ENCODE measurements at places on chromosomes 4 and X.
A peak's percentile ranks its signal among the peaks of the same experiment; 100 is the strongest.

- DNase-seq, result no peak
Observed at GRCh38 chrX:41796046-41796445, 72.1 kb downstream of the GPR82 start.

DNA sequence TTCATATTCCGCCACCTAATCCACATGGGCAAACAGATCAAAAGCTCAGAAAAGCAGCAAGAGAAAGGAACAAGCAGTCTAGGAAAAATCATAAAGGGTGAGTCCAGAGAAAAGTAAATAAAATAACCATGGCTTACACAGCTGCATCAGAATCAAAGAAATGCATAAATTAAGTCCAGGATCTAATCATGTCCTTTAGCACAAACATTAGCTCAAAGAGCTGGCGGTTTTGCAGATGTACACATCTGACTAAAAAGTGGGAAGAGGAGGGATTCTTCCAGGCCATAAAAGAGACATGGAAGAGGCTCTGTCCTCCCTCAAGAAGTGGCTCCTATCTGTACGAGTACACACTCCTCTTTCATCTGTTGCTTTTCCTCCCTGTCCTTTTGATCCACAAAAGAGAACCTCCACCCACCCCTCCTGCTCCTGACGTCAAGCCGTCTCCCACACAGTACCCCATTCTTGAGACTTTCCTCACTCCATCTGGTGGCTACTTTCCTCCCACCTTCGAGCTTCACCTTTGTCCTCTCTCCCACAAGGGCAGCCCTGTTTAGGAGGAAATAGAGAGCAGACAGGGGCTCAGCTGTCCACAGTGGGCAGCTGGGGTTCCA is 92.5 kb downstream of the RASL11B start:
- peak; percentile 42 for DNase-seq

DNA sequence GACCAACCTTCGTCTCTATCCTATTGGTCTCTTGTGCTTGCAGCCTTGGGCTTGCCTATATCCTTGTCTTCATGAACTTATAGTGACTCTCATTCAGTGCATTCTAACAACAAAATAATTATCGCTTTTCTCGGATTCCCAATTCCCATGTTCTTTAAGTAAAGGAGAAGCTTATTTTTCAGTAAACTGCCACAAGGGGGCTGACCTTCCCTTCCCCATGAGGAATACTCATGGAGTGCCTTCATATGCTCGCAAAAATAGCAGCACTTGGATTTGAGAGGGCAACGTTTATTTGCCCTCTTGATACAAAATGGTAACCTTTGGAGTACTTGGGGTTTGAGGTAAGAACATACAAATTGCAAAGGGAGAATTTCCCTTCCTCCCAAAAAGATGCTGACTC is 183.2 kb upstream of the TENT5D start:
- no peak for DNase-seq

DNA sequence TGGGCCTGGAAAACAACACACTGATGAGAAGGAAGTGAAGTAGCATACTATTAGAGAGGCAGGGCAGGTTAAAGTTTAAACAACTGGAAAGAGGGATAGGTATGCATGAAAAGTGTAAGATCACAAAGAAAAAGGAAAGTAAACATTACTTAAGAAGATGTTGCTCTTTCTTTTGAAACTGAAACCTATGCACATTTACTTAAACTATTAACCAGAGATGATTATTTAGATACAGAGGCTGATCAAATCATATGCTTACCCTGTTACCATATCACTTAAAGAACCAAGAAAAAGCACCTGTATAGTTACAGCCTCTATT is 37.8 kb downstream of the NAP1L5 start:
- DNase-seq, result no peak

- DNase-seq, result no peak
Observed at GRCh38 chr4:15652841-15653240, 2.3 kb downstream of the FBXL5 start.
